Activated effector memory CD4-positive, alpha-beta T cell treated with Interleukin-2 at 50 U/mL for 16 hours (primary cell): ENCODE measurements at places on chromosomes 3 and 15.

GRCh38 chr15:97085731-97086130 is 755.2 kb downstream of the NR2F2 start:
- DNase-seq, result no peak

GRCh38 chr3:42739401-42740158 is 33.5 kb downstream of the CCDC13 start:
- DNase-seq, result no peak

- DNase-seq, result no peak
These were observed 71.6 kb downstream of the FEM1B start for GRCh38 chr15:68349151-68349550.

- no peak for DNase-seq
These were observed 213.9 kb upstream of the PFN2 start for GRCh38 chr3:150184426-150185071.

DNA sequence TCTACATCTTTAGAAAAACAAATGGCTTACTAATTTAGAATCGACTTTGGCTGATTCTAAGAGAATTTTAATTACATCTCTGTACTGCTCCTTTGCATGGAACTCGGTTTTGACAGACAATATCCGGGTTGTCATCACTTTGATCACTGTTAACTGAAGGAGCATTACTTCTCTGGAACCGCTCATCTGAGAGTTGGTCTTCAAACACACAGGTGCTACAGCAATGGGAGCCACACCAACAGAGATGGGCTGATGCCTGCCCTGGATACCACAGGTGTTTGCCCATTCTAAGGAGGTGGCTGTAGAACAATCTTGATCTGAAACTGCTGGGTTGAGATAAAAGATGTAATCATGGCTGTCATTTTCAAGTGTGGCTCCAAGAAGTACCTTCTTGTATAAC is 21.6 kb downstream of the LINS1 start:
- no peak for DNase-seq

GRCh38 chr3:190036631-190037030 is 84.1 kb downstream of the P3H2 start:
- DNase-seq, result no peak

DNA sequence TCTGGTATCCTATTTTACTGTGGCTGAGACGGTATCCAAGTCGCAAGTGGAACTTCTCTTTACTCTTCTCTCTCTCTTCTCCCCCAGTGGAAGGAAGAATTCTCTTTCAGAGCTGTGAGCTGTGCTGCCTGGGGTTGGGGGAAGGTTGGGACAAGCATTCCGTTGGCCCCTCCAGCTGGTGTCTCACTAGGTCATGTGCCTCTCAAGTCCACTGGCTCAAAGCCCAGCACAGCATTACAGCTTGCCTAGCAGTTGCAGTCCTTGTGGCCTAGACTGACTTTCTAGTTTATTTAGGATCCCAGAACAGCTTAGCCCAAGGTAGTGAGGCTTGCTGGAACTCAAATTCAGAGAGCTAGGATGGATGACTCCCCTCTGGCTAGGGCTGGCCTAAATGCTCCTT is 76.1 kb upstream of the SPATA16 start:
- no peak for DNase-seq

DNA sequence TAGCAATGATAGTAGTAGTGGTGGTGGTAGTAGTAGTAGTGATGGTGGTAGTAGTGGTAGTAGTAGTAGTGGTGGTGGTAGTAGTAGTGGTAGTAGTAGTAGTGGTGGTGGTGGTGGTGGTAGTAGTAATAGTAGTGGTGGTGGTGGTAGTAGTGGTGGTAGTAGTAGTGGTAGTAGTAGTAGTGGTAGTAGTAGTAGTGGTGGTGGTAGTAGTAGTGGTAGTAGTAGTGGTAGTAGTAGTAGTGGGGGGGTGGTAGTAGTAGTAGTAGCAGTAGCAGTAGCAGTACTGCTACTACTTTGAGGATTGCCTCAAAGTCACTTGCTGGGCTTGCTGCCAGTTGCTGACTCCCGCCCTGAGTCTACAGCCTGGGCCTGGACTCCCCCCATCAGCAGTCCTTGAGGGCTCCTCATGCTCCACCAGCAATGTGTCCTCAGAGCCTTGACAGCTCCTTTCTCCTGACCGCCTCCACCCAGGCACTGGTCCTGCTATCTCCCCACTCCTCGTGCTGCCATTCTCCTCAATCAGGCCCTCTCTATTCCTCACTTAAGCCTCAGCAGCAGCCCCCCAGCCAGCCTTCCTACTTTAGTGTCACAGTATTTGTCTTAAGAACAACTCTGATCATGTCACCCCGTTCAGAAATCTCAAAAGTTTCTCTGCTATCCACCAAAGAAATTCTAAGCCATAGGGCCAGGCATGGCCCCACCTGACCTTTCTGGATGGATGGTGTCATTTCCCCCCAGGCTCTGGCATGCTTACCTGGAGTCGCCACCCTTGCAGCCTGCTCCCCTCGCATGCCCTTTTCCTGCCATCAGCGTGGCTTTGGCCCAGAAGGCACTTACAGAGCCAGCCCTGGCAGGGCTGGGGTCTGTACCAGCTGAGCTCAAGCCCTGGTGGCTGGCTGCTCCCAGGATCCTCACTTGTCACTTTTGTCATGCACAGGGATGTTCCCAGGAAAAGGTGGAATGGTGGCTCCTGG is 45.6 kb downstream of the DLEC1 start:
- DNase-seq, result no peak

DNA sequence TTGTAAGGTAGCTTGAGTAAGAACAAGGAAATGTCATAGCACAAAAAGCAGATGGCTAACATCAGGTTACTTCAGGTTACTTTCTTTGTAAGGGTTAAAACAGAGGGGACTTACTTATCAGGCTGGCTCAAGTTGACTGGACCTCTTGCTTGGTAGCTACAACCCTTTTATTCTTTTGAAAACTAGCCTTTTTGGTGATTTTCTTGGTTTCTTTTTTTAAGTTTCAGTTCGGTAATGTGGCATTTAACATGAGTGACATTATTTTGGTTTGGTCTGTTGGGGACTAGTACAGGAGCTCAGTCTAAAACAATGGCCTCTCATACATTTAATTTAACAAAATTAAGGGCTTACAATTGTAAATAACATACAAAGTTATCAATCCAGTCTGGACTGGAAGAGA is 621.4 kb downstream of the OTOL1 start:
- DNase-seq, result no peak

GRCh38 chr3:106333911-106334618 is 465.3 kb upstream of the CBLB start:
- no peak for DNase-seq

GRCh38 chr3:18891641-18892040 is 256.7 kb upstream of the KCNH8 start:
- DNase-seq, result no peak

GRCh38 chr3:6510713-6511112 is 350.2 kb upstream of the GRM7 start:
- no peak for DNase-seq
